ENCODE measurements at places on chromosomes 6 and 20. TPM values are rescaled to one million over a fixed set of nuclear protein-coding genes. Genes with fewer than 3 reads are reported as not detected.

RAB5IF gene
- 55.6 TPM for total RNA-seq

POLR1C gene
- total RNA-seq = 29.7 TPM

SLC52A3 gene
- total RNA-seq = 28.4 TPM

HRH3 gene
- not detected for total RNA-seq

SMLR1 gene
- total RNA-seq = 24.8 TPM
